ENCODE measurements at places on chromosomes 7 and 10. TPM values are rescaled to one million over a fixed set of nuclear protein-coding genes. Genes with fewer than 3 reads are reported as not detected.

DNA sequence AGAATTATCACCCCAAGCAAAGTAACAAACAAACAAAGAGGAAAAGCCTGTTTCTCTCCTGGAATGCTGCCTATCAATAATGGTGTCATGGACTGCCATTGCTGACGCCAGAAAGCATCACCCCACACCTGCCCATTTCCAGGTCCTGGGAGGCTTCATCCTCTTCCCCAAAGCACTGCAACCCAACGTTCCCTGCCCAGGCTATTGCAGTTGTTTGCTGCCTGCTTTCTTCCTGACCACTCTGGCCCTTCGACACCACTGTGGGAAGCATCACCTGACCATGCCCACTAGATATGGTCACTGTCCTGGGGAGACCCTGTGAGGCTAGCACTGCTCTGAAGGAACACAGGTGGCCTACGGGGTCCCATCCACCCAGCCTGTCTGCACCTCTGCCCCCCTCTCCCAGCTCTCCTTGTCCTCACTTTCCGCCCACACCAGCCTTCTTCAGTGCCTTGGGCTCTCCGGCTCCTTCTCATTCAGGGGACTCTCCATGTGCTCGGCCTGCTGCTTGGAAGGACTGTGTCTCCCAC is 439.6 kb downstream of the GLRX3 start:
- no peaks in the 10 kb centered on the region for H3K27me3 ChIP-seq
- no peaks in the 10 kb centered on the region for H3K36me3 ChIP-seq
- no peak for DNase-seq
- H3K27ac ChIP-seq: no peak overlapping the region

GRCh38 chr7:152937282-152937681 is 177.7 kb downstream of the ACTR3B start:
- DNase-seq: no peak
- peaks cover 1% of the 10 kb centered on the region for H3K27me3 ChIP-seq
- no peak overlapping the region for H3K4me3 ChIP-seq
- H3K27ac ChIP-seq: no peak overlapping the region

DNA sequence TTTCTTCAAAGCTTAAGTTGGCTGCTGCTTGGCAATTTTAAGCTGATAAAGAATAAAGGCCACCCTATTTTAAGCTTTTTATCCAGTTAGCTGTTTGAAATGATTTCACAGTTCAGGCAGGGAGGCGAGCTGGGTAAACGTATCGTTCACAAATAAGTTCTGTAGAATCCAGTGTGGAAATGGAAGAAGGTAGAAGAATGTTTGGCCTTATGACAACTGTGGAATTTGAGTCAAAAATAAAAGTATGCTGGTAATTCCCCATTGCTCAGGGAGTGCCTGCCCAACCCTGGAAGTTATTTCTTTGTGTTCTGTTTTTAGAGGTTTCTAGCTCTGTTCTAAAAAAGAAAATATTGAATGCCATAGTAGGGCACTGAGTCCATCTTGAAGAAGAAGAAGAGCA is 113.1 kb downstream of the ARL4A start:
- no peaks in the 10 kb centered on the region for H3K36me3 ChIP-seq
- H3K27ac ChIP-seq: no peak overlapping the region
- DNase-seq: no peak
- no peak overlapping the region for H3K4me3 ChIP-seq
- H3K4me1 ChIP-seq: peaks cover 13% of the 10 kb centered on the region
- no peaks in the 10 kb centered on the region for H3K27me3 ChIP-seq

- H3K4me3 ChIP-seq: no peak overlapping the region
- H3K36me3 ChIP-seq: no peaks in the 10 kb centered on the region
- no peaks in the 10 kb centered on the region for H3K4me1 ChIP-seq
- no peaks in the 10 kb centered on the region for H3K27me3 ChIP-seq
- H3K27ac ChIP-seq: no peak overlapping the region
- DNase-seq: no peak
Observed at GRCh38 chr10:21092683-21093524, 195.8 kb upstream of the NEBL start.

DNA sequence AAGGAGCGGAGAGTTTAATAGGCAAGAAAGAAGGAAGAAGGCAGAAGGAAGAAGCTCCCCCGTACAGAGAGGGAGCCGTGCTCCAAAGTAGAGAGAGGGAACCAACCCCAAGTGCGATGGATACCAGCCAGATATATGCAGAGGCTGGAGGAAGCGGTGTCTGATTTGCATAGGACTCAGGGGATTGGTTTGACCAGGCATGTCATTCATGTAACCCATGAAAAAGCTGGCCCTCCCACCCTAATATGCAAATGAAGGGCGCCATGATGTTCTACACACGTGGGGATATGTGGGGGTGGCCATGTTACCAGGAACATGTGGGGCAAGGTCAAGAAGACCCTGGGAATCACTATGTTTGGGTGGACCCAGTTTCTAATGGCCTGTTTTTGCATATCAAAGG is 40.6 kb upstream of the FAM3C start:
- no peak for DNase-seq
- H3K27ac ChIP-seq: no peak overlapping the region
- H3K4me3 ChIP-seq: no peak overlapping the region
- no peaks in the 10 kb centered on the region for H3K27me3 ChIP-seq
- H3K36me3 ChIP-seq: peaks cover 26% of the 10 kb centered on the region

DNA sequence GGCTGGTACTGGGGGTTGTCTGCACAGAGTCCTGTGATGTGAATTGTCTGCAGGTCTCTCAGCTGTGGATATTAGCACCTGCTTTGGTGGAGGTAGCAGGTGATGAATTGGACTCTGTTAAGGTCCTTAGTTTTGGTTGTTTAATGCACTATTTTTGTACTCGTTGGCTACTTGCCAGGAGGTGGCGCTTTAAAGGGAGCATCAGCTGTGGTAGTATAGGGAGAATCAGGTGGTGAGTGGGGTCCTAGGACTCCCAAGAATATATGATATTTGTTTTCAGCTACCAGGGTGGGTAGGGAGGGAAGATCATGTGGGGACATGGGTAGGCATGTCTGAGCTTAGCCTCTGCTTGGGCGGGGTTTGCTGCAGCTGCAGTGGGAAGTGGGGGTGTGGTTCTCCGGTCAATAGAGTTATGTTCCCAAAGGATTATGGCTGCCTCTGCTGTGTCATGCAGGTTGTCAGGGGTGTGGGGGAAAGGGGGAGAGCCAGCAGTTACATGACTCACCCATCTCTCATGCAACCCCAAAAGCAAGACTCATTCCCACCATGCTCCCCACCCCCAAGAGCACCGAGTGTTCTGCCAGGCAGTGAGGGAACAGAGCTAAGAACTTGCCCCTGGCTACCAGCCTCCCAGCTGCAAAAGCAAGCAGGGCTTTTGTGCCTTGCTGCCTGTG is 53.7 kb upstream of the ZNF273 start:
- H3K4me1 ChIP-seq: no peaks in the 10 kb centered on the region
- H3K27me3 ChIP-seq: no peaks in the 10 kb centered on the region
- H3K27ac ChIP-seq: no peak overlapping the region
- no peak overlapping the region for H3K4me3 ChIP-seq
- no peak for DNase-seq
- peaks cover 1% of the 10 kb centered on the region for H3K36me3 ChIP-seq

DNA sequence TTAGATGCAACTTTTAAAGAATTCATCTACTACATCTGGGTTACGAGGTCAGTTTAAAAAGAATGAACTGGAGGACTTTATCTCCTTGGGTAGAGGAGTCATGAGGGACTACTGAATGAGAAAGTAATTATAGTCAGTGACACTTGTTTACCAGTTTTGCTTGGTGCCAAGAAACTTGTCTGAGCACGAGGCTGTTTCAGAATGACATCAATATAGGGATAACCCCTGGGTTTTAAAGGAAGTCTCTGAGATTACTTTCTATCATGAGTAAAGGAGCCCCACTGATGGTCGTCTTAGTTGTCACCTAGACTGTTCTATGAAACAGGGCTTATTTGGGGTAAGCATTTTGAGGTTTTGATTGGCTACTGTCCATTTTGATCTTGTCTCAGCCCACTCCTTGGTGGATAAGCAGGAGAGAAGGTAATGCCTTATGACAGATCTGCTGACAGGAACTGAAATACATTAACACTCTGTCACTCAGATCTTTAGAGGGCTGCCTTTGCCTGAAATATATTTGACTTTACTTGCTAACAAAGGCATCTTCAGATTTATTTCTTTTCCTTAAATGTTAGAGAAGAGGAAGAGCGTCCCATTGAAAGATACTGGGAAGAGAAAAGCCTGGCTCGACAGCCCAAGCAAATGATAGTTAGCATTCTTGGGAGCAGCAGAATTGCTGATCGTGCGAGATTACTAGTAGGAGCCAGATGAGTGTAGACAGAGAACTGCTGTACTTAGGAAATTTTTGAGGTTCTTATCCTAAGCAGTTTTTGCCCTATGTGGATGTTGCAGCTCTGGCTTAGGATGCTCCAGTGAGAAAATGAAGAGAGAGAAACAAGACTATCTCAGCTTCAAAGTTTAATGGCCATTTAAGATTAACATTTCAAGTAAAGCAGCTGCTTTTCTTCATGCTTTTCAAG is 299.2 kb upstream of the LRGUK start:
- no peaks in the 10 kb centered on the region for H3K27me3 ChIP-seq
- peaks cover 3% of the 10 kb centered on the region for H3K4me1 ChIP-seq
- no peak overlapping the region for H3K27ac ChIP-seq
- no peak for DNase-seq
- H3K4me3 ChIP-seq: no peak overlapping the region

DNA sequence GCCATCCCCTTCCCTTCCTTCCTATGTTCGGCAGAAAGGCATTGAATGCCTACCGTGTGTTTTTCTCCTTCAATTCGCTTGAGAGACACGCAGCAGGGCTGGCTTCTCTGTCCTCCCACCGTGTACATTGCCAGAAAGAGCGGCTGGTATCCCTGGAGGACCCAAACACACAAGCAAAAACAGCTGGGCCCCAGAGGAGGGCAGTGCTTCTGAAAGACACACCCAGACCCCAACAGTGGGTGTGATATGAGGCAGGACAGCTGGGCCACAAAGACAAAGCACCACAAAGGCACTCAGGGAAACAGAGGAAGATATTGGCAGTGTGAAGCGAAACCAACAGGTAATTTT is 133.1 kb upstream of the SH2B2 start:
- no peak overlapping the region for H3K27ac ChIP-seq
- no peaks in the 10 kb centered on the region for H3K27me3 ChIP-seq
- no peaks in the 10 kb centered on the region for H3K36me3 ChIP-seq
- no peak overlapping the region for H3K4me3 ChIP-seq

- no peaks in the 10 kb centered on the region for H3K4me1 ChIP-seq
- H3K27ac ChIP-seq: no peak overlapping the region
- H3K36me3 ChIP-seq: no peaks in the 10 kb centered on the region
- H3K27me3 ChIP-seq: no peaks in the 10 kb centered on the region
- no peak overlapping the region for H3K4me3 ChIP-seq
Observed at GRCh38 chr7:431658-432111, 88.0 kb downstream of the PDGFA start.

DNA sequence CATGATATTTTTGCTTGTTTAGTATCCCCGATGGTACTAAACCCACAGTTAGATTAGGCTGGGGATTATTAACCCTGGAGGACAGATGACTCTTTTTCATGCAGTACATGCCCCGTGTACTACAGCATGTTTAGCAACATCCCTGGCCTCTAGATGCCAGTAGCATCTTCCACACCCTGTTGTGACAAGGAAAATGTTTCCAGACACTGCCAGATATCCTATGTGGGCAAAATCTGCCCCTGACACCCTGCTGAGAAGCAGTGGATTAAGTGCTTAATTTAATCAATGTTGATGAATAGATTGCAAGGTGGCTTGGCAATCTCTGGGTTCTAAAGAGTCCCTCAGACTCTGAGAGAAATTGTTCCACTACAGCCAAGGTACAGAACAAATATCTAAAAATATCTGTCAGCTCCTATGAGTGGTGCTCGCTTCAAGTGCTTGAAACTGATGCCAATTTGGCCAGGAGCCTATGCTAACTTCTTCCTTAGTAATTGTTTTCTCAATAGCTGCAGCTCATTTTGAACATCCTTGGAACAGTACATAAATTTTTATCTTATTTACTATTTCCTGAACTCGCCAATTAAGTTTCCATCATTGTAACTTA is 247.0 kb downstream of the SORCS1 start:
- no peaks in the 10 kb centered on the region for H3K4me1 ChIP-seq
- no peaks in the 10 kb centered on the region for H3K27me3 ChIP-seq
- H3K4me3 ChIP-seq: no peak overlapping the region
- DNase-seq: no peak
- H3K36me3 ChIP-seq: no peaks in the 10 kb centered on the region

DNA sequence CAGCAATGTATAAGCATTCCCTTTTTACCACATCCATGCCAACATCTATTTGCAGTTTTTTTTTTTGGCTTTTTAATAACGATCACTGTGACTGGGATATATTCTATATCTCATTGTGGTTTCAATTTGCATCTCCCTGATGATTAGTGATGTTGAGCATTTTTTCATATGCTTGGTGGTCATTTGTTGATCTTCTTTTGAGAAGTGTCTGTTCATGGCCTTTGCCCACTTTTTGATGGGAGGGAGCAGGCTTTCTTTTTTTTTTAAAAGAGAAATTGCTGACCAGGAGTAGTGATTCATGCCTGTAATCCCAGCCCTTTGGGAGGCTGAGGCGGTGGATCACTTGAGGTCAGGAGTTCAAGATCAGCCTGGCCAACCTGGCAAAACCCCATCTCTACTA is 4.0 kb downstream of the MUC17 start:
- H3K36me3 ChIP-seq: no peaks in the 10 kb centered on the region
- H3K27ac ChIP-seq: no peak overlapping the region
- H3K4me1 ChIP-seq: peaks cover under 1% of the 10 kb centered on the region
- H3K4me3 ChIP-seq: no peak overlapping the region
- H3K27me3 ChIP-seq: peaks cover 2% of the 10 kb centered on the region
- no peak for DNase-seq

DNA sequence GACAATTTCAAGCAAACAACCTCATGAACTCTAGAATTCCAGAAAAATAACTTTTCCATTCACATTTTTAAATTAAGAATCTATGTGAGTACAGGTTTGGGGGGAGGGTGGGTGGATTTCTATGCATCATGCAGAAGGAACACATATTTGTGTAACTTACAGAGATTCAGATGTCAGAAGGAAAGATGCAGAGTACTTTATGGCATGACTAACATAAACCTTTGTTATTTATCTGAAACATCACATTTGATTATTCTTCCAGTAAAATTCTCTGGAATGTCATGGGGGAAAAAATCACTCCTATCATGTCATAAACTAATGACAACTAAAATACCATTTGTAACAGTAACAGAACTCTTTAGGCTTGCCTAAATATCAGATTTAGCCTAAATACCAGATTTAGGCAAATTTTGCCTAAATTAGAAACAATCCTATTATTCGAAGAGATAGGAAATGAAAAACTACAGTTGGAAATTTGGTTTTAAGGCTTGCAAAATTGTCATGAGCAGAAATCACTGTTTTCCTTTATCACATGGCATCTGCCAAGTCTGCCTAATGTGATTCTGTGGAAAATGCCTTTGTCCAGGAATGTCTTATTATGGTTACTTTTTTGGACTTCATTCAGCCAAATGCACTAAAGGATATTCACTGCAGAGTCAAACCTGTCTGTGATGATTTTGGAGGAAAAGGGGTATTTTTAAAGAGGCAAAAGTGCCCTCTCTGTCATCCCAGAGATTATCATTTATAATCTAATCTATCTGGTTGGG is 527.7 kb upstream of the CELF2 start:
- H3K36me3 ChIP-seq: no peaks in the 10 kb centered on the region
- no peak overlapping the region for H3K4me3 ChIP-seq
- no peak overlapping the region for H3K27ac ChIP-seq
- H3K27me3 ChIP-seq: no peaks in the 10 kb centered on the region

HKDC1 gene
- 2.7 TPM for total RNA-seq

NPFFR1 gene
- not detected for total RNA-seq

MLXIPL gene
- not detected for total RNA-seq

PLXNA4 gene
- 1.2 TPM for total RNA-seq

MKRN1 gene
- total RNA-seq: 64.2 TPM

SLC13A1 gene
- not detected for total RNA-seq

LMBR1 gene
- 69.8 TPM for total RNA-seq

LIPK gene
- not detected for total RNA-seq

EMX2 gene
- not detected for total RNA-seq

FBXL13 gene
- total RNA-seq: not detected

LIPM gene
- not detected for total RNA-seq

NKX6-2 gene
- not detected for total RNA-seq

RAMP3 gene
- not detected for total RNA-seq

All from activated CD8-positive, alpha-beta memory T cell treated with anti-CD3 and anti-CD28 coated beads, Interleukin-2, amount 10 ng/mL, durations not matched to agents 7 days and 5 days (primary cell).